ENCODE measurements at places on chromosomes 4 and X. TPM values are rescaled to one million over a fixed set of nuclear protein-coding genes. Genes with fewer than 3 reads are reported as not detected.
A peak's percentile ranks its signal among the peaks of the same experiment; 100 is the strongest.

Gene TLR8
- total RNA-seq: not detected

Gene UBA6
- total RNA-seq: 74.2 TPM

Gene ADGRA3
- 25.2 TPM for total RNA-seq

Gene TMPRSS11A
- total RNA-seq: not detected

GRCh38 chrX:39301036-39301435 lies 499.8 kb downstream of the MID1IP1 start:
- DNase-seq: no peak
- no peaks in the 10 kb centered on the region for H3K36me3 ChIP-seq
- H3K27me3 ChIP-seq: no peaks in the 10 kb centered on the region
- H3K27ac ChIP-seq: no peak overlapping the region
- H3K4me3 ChIP-seq: no peak overlapping the region
- H3K4me1 ChIP-seq: no peaks in the 10 kb centered on the region

DNA sequence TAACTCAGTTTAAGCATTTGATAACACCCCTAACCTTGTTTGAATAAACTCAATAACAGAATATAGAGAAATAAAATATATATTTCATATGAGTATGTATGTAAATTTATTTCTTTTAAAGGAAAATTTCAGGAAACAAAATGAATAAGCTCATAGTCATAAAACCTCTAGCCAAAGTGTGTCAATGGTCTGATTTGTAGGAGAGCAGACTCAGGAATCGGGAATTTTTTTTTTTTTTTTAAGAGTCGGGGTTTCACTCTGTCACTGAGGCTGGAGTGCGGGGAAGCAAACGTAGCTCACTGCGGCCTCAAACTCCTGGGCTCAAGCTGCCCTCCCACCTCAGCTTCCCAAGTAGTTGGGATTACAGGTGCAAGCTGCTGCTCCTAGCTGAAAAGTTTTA lies 2.4 kb downstream of the PKD2 start:
- H3K36me3 ChIP-seq: no peaks in the 10 kb centered on the region
- DNase-seq: no peak
- peaks cover 6% of the 10 kb centered on the region for H3K4me1 ChIP-seq
- no peak overlapping the region for H3K27ac ChIP-seq

DNA sequence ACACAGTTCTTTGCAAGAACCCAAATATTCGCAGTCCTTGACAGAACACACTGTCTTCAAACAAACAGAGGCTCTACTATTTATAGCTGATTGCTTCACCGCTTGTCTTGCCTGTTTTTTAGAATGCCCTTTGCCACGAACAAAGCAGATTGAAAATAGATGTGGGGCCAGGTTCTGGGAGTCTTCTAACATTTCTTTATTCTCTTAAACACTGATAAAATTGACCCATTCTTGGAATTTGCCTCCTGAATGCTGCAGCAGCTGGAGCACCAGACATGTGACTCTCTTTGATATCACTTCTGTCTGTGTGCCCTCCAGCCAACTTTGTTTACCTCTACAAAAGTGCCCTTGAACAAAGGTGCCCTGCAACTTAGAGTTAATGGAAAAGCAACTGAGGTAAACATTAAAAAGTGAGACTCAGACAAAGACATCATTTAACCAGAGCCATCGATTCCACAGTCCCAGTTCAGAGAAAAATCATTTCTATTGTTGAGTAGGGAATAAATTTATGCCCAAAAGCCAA lies 64.2 kb upstream of the SPP1 start:
- H3K27me3 ChIP-seq: no peaks in the 10 kb centered on the region
- no peaks in the 10 kb centered on the region for H3K36me3 ChIP-seq
- H3K4me1 ChIP-seq: no peaks in the 10 kb centered on the region
- H3K4me3 ChIP-seq: no peak overlapping the region

GRCh38 chrX:119648421-119648775 lies 42.2 kb upstream of the NKRF start:
- H3K27me3 ChIP-seq: no peaks in the 10 kb centered on the region
- no peak overlapping the region for H3K4me3 ChIP-seq
- no peak overlapping the region for H3K27ac ChIP-seq
- no peaks in the 10 kb centered on the region for H3K4me1 ChIP-seq
- no peaks in the 10 kb centered on the region for H3K36me3 ChIP-seq

- DNase-seq: peak; percentile 36
- no peaks in the 10 kb centered on the region for H3K27me3 ChIP-seq
- no peaks in the 10 kb centered on the region for H3K4me1 ChIP-seq
- no peak overlapping the region for H3K27ac ChIP-seq
- H3K36me3 ChIP-seq: no peaks in the 10 kb centered on the region
These were observed 33.2 kb upstream of the SMS start for GRCh38 chrX:21907260-21907659.

DNA sequence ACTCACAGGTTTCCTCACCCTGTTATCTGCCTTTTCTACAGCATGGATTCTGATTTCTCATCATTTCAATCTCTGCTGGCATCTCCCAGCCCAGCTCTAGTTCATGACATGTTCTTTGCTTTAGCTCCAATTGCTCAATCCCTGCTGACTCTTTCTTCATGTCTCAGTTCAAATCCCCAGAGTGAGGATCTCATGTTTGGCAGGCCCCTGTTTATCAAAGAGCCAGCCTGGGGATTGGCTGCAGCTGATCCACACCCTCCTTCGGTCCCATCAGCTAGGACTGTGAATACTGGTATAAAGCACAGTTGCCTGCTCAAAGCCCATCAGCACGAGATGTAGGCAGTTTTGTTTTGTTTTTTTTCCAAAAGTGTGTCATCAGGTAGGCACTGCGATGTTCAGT lies 14.4 kb upstream of the CC2D2A start:
- H3K4me3 ChIP-seq: no peak overlapping the region
- no peaks in the 10 kb centered on the region for H3K27me3 ChIP-seq
- H3K4me1 ChIP-seq: peaks cover 35% of the 10 kb centered on the region
- H3K36me3 ChIP-seq: no peaks in the 10 kb centered on the region
- no peak for DNase-seq

DNA sequence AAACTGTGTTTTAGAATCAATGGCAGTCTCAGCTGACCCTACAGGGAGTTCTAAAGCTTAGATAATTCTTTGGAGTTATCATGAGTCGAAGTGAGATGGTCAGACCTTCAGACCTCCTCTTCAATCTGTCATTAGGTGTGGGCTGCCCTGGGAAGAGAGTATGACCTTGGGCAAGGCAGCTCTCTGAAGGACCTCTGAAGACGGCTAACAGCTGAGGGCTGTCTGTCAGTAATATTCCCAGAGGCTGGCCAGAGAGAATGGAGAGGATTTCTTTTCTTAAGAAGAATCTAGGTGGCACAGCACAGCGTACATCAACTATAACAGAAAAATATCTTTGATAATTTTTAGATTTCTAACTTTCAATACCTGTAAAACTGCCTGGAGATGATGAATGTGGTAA lies 379.4 kb downstream of the ZNF674 start:
- no peaks in the 10 kb centered on the region for H3K27me3 ChIP-seq
- H3K4me1 ChIP-seq: peaks cover 2% of the 10 kb centered on the region
- H3K4me3 ChIP-seq: no peak overlapping the region
- no peak for DNase-seq

GRCh38 chr4:25862411-25863346 lies at the start of gene SEL1L3:
Gene SEL1L3, minus strand, starts transcription at chr4:25862988. Its CDS starts 152 bp downstream, at chr4:25862836.
- no peaks in the 10 kb centered on the region for H3K36me3 ChIP-seq
- no peak for DNase-seq
- H3K4me1 ChIP-seq: no peaks in the 10 kb centered on the region
- H3K27me3 ChIP-seq: no peaks in the 10 kb centered on the region

DNA sequence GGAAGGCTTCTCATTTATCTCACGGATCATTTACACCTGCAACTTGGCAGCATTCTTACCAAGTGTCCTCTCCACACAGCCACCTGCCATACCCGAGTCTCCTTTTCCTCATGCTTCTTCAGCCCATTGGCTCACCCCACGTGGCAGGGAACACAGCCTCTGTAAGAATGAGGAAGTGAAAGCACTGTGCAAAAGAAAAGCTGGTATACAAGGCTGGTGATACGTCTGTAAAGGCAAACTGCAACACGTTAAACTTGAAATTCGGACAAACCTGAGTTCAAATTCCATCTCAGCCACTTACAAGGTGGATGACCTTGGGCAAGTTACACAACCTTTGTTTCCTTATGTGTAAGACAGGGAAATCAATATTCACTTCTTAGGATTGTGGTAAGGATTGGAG lies 164.0 kb upstream of the RASGEF1B start:
- H3K4me3 ChIP-seq: no peak overlapping the region
- no peaks in the 10 kb centered on the region for H3K36me3 ChIP-seq
- H3K27ac ChIP-seq: no peak overlapping the region
- no peaks in the 10 kb centered on the region for H3K27me3 ChIP-seq

- H3K4me1 ChIP-seq: no peaks in the 10 kb centered on the region
- no peaks in the 10 kb centered on the region for H3K27me3 ChIP-seq
- peak; percentile 93 for DNase-seq
- no peaks in the 10 kb centered on the region for H3K36me3 ChIP-seq
- H3K4me3 ChIP-seq: no peak overlapping the region
These were observed 127.2 kb downstream of the NR3C2 start for GRCh38 chr4:148315049-148315448.

DNA sequence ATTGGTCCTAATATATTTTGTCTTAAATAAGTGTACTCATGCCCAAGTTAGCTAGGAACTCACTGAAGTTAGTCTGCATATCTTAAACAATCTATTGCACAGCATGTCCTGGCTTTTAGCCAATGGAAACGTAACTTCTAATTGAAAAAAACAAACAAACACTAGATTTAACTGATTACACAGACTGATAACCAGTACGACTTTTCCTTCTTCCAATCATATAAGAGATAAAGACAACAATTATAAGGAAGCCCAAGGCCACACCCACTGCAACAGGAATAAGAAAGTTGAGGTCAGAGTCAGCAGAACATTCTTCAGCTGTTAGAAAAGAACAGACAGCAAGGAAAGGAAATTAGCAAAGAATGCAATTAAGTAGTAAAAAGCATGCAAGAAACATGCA lies 40.8 kb downstream of the LAMP2 start:
- DNase-seq: peak; percentile 31
- H3K4me3 ChIP-seq: no peak overlapping the region
- no peaks in the 10 kb centered on the region for H3K27me3 ChIP-seq

DNA sequence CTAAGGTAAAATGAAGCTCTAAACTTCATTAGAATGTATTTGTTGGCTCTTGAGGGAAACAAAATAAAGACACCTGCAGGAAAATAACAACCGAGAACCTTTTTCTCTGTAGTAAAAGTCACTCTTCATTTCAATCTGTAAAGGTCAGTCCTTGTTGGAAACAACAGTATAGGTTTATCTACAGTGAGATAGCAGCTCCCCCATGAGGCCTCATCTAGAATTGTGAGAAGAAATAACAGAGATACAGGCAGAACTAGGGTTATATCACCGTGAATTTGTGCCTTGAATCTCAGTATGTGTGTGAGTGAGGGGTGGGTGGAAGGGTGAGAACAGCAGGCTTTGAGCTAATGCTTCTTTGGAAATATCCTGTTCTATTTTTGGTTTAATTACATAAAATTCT lies 107.8 kb upstream of the FMR1 start:
- no peaks in the 10 kb centered on the region for H3K27me3 ChIP-seq
- DNase-seq: no peak
- H3K27ac ChIP-seq: no peak overlapping the region
- no peak overlapping the region for H3K4me3 ChIP-seq

GRCh38 chr4:31995943-31996901 lies 1276.1 kb downstream of the PCDH7 start:
- DNase-seq: no peak
- H3K27ac ChIP-seq: no peak overlapping the region
- no peak overlapping the region for H3K4me3 ChIP-seq
- H3K36me3 ChIP-seq: no peaks in the 10 kb centered on the region
- H3K27me3 ChIP-seq: no peaks in the 10 kb centered on the region
- H3K4me1 ChIP-seq: no peaks in the 10 kb centered on the region
